ENCODE measurements at places on chromosomes 11 and 22.
A peak's percentile ranks its signal among the peaks of the same experiment; 100 is the strongest.

- DNase-seq = no peak
These were observed 129.0 kb downstream of the CRYBB2 start for GRCh38 chr22:25348391-25348790.

- no peak for DNase-seq
These were observed 16.5 kb downstream of the TUBGCP6 start for GRCh38 chr22:50228366-50228765.

DNA sequence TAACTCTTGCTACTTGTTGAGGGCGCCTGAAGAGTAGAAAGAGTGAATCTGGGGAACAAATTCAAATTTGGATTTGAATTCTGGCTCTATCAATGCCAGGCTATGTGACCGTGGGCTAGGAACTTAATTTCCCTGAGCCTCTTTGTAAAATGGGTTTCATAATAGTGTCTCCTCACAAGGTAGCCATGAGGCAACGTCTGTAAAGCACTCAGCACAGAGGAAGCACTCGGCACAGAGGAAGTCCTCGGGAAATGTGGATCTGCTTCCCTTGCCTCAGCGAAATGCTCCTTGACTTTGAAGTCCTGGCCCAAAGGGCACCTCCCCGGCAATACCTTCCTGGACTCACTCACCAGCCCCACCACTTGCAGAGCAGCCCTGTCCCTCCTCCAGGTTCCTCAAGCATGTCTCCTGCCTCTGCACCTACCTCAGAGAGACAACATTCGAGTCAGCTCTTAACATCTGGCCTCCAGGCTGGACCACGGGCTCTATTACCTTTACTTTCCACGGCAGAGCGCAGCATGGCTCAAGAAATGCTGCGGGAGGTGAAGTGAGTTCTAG, 17.7 kb downstream of the CD6 start:
- DNase-seq = no peak

DNA sequence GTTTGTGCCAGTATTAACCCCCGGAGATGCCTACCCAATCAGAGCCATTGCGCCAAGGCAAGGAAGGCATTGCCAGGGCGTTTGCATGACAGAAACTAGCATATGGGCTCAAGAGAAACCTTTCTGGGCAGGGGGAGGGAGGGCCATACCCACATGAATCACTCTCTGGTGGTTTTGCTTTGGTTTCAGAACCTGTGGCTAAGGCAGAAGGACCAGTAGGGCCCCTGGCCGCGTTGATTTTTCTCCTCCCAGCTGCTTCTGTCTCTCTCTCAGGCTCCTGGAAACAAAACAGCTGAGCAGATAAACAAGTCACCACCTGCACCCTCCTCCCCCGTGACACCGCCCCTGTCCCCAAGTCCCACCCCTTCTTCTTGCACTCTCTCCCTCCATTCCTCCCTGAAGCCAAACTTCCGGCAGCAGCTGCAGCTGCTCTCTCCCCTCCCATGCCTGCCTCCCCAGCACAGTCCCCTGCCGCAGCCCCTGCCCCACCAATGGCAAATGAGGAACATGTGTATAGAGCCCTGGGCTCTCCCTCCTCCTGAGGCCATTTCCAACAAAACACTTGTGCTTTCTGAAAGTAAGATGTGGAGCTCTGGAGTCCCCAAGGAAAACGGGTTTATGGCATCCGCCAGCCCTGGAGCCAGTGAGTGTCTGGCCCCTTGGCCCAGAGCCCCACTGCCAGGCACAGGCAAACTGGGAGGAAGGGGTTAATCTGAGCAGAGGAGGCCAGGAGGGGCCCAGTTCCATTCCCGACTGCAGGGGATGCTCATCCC, 39.0 kb upstream of the ADA2 start:
- no peak for DNase-seq

DNA sequence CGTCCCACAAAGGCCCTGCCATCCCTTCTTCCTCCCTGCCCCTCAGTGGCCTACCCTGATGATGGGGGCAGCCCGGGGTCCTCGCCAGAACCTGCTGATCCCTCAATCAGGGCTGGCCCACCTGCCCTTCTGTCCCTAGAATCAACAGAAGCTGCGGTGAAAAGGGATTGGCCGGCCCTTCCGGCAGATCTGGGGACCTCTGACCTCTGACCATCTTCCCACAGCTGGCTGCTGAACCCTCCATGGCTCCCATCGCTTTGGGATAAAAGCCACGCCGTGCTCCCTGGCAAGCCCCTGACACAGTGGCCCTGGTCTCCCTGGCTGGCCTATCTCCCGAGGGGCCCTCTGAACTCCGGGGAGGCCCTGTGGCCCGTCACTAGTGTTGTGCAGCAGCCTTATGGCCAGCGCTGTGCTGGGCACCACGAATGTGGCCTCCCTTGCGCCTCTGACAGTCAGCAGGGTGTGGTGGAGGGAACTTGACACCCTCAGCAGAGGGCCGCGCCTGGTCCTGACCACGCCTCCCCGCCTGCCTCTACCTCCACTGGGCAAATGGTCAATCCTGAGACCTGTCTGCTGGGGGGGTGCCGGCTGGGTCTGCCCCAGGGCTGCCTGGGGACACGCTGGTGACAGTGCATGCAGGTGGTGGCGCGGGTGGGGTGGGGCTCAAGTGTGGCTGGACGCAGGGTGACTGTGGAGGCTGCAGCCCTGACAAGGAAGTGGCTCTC, 58.0 kb upstream of the TTLL12 start:
- DNase-seq = no peak

DNA sequence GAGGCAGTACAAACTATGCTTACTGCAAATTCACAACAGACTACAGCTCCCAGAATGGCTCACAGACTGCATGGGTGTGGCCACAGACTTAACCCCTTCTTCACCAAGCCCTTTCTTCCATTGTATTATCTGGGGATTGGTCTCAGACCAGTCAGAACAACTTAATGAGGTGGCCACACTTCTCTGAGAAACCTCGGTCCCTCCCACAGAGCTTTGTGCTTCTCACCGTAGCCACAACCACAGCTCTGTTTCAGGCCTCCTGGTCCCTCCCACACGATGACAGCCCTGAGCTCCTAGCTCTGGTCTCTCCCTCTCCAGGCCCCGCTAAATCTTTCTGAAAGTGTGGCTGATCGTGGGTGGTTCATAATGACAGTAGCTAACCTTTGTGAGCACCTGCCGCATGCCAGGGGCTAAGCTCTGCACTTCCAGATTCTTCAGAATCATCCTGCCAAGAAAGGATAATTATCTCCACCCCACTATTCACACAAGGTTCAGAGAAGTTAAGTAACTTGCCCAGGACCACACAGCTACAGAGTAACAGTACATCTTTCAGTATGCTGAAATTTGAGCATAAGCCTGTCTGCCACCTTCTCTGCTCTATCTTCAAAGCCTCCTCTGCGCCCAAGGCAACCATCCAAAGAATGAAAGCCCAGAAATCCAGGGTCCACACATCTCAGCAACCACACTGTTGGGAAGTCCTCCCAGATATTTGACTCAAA, 5.4 kb downstream of the PDE2A start:
- no peak for DNase-seq

DNA sequence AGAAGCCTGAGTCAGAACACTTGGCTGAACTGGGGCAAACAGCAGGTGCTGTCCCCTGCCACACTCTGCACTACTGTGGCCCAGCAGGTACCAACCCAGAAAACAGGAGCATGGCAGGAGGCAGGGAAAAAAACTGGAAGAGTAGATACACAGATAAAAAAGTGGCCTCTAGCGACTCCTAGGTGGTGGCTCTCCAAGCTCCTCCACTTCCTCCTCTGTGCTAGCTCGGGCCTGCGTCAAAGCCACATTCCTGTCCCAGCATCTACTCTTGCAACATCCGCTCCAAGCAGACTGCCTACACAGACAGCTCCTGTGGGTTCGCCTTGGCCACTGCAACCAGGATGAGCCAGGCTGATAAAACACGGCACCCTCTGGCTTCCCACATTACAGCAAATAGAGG, 6.9 kb downstream of the OR8B12 start:
- no peak for DNase-seq

- DNase-seq = peak; percentile 9
These were observed 21.3 kb upstream of the NELL1 start for GRCh38 chr11:20647976-20648565.

- no peak for DNase-seq
These were observed 32.1 kb upstream of the ZBTB16 start for GRCh38 chr11:114027391-114027790.

GRCh38 chr11:106706355-106706754, 311.9 kb downstream of the GUCY1A2 start:
- no peak for DNase-seq

DNA sequence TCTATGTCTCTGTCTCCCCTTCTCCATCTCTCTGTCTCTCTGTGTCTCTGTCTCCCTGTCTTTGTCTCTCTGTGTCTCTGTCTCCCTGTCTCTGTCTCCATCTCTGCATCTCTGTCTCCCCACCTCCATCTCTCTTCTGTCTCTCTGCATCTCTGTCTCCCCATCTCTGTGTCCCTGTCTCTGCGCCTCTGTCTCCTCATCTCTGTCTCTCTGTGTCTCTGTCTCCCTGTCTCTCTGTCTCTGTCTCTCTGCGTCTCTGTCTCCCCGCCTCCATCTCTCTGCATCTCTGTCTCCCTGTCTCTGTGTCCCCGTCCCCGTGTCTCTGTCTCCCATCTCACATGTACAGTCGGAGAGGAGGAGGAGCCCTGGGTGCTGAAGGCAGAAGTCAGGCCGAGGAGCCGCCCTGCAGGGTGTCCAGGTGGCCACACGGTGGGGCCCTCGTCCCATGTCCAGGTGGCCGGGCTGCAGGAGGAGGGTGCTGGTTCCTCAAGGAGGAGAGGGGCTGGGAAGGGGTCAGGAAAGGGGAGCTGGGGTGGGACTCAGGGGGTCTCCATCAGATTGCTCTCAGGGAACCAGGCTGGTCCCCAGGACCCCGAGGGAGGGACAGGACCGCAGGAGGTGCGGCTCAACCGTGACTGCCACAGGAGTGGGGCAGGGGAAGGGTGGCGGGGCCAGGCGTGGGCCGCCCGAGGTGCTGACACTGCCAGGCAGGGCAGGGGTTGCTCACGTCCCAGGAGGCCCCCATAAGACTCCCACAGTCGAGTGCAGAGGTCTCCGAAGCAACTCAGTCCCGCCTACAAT, 25.6 kb upstream of the TH start:
- peak; percentile 31 for DNase-seq

DNA sequence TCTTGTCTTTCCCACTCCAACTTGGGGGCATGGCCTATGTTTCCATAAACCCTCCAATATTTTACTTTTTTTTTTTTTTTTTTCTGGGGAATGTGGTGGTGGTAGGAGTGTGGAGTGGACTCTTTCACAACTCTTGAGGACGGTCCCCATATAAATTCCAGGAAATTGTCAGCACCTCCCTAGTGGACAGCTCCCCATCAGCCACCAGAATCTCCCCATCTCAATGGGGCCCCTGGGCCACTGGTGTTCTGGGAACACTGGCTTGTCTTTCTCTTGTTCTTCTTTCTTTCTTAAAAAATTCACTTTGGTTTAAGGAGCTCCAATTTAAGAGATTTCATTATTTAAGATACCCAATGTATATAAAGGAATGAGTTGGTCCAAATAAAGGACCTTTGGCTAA, 74.1 kb downstream of the ADM start:
- DNase-seq = no peak

DNA sequence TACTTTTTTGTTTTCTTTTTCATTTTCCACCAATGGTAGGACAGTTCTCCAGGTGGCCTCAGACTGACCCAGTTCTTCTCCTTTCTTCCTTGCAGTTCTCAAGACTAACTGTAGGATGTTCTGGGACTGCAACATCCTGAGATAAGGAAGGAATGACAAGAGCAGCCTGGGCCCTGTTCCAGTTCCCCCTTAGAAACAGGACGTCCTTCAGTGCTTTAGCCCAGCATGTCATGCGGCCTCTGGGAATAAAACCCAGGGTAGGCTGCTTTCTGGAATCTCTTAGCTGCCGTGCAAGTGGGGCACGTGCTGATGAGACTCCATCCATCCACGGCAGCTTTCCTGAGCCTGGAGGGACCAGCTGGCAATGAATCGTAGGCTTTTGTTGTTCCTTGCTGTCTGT, 24.0 kb upstream of the CADM1 start:
- DNase-seq = no peak

DNA sequence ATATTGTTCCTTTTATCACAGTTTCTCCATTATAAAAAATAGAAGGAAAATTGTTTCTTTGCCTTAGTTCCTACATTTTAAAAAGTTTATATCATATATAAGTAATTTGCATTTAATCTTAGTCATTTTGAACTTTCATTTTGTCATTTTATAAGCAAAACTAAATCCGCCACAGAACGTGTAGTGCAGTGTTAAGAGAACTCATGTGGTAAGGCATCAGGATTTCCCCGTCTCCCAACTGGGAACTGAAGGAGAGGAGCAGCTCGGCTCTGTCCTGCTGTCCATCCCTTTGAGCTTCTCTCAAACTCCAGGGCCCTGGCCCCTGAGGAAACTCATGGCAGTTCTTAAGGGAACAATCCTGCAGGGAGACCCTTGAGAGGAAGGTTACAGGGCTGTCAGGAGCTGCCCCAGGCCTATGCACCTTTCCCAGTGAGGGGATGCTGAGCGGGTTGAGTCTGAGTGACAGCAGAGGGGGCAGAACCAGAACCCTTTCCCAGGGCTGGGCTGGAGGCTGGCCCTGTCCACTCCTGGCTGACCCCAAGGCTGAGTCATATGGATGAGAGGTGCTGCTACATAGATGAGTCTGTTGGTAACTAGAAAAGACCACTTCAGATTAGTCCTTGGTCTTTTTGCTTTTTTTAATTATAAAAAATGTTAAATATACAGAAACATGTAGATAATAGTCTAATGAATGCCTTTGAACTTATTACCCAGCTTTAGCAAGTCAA, 333.1 kb downstream of the TBC1D22A start:
- no peak for DNase-seq

GRCh38 chr11:63840356-63841060, 1.6 kb downstream of the MARK2 start:
- no peak for DNase-seq

DNA sequence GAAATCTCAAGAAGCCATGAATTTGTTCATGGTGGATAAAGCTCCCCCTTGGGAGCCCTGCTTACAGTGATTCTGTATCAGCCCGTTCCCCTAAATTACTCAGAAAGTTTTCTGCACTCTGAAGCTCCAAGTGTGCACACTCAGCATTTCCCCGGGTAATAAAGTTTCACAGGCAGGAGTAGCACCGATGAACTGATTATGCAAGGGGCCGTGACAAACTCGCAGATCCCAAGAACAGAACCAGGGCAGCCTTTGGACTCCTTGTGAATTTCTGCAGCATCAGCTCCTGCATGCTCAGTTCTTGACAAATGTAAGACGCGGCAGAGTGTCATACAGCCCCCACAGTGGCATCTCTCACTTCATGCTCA, 73.5 kb downstream of the COMMD9 start:
- DNase-seq = no peak

- no peak for DNase-seq
These were observed 220.4 kb upstream of the RAG2 start for GRCh38 chr11:36818410-36818809.

DNA sequence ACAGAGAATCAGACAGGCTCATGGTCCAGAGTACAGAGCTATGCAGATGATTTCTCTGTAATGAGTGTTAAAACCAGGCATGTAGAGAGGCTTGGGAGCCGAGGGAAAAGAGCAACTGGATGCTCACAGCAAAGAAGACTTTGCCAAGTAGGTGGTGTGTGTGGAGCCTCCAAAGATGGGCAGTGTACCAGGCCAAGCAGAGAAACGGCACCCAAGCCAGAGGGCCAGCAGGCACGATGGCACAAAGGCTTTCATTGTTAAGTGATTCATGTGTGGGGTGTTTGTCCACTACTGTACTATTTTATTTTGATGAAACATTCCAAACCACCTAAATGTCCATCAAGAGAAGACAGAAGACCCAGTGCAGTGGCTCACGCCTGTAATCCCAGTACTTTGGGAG, 11.1 kb downstream of the RANGAP1 start:
- no peak for DNase-seq

- DNase-seq = peak; percentile 38
These were observed 787.1 kb upstream of the API5 start for GRCh38 chr11:42524534-42525227.
